ENCODE measurements at places on chromosomes 5 and 9. TPM values are rescaled to one million over a fixed set of nuclear protein-coding genes. Genes with fewer than 3 reads are reported as not detected.

Gene PTPDC1
- total RNA-seq = 10.1 TPM

Gene PCDHGC5
- 3.0 TPM for total RNA-seq

Gene C1QTNF3
- 8.7 TPM for total RNA-seq

Gene GLRA1
- total RNA-seq = 0.21 TPM

Gene COL23A1
- 34.0 TPM for total RNA-seq

Gene BTNL3
- total RNA-seq = not detected

Gene GMCL2
- not detected for total RNA-seq

GRCh38 chr5:140408750-140409241 is 7.2 kb downstream of the ANKHD1 start:
- H3K27ac ChIP-seq = peak overlapping the region; percentile 58
- peaks cover 15% of the 10 kb centered on the region for H3K4me1 ChIP-seq
- DNase-seq = no peak
- no peaks in the 10 kb centered on the region for H3K27me3 ChIP-seq

- H3K27ac ChIP-seq = no peak overlapping the region
- no peak for DNase-seq
- H3K4me1 ChIP-seq = peaks cover 27% of the 10 kb centered on the region
- H3K36me3 ChIP-seq = no peaks in the 10 kb centered on the region
- H3K4me3 ChIP-seq = no peak overlapping the region
- H3K27me3 ChIP-seq = no peaks in the 10 kb centered on the region
Measured at GRCh38 chr5:146797658-146798057, 80.9 kb downstream of the PPP2R2B start.

GRCh38 chr5:150500905-150501304 is 7.0 kb upstream of the NDST1 start:
- no peaks in the 10 kb centered on the region for H3K36me3 ChIP-seq
- H3K27ac ChIP-seq = peak overlapping the region; percentile 32

GRCh38 chr9:2269778-2270177 is 254.6 kb downstream of the SMARCA2 start:
- no peak for DNase-seq
- H3K27me3 ChIP-seq = no peaks in the 10 kb centered on the region
- H3K36me3 ChIP-seq = no peaks in the 10 kb centered on the region
- H3K27ac ChIP-seq = no peak overlapping the region

DNA sequence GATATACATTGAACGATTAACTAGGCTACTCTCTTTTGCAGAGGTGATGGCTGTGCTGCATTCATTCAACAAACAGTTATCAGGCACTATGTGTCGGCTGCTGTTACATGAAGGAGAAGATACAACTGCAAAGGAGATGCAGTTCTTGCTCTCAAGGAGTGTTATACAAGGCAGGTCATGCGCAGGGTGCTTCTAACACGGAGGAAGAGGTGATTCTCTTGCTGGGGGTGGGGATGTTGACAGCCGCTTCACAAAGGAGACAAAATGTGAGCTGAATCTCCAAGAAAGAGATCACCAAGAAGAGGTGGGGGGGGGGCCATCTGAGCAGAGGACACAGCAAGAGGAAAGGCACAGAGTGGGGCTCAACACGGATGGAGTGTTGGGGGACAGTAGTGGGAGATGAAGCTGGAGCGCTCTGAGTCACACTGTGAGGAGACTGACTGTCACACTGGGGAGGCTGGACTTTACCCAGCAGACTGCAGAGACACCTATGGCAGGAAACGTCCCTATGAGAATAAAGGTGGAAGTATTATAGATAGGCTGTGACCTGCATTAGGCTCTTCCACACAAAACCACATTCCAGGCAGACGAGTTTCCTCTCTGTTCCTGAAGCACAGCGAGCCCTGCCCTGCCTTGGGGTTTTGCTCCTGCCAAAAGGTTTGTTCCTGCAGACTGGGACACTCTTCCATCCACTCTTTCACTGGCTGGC is 20.9 kb downstream of the NDUFA8 start:
- peaks cover 13% of the 10 kb centered on the region for H3K4me1 ChIP-seq
- H3K27ac ChIP-seq = peak overlapping the region; percentile 58
- no peaks in the 10 kb centered on the region for H3K36me3 ChIP-seq
- H3K4me3 ChIP-seq = no peak overlapping the region
- peaks cover 28% of the 10 kb centered on the region for H3K27me3 ChIP-seq
- no peak for DNase-seq

GRCh38 chr5:179475208-179475751 is 75.1 kb upstream of the RUFY1 start:
- peak overlapping the region; percentile 54 for H3K27ac ChIP-seq
- no peak overlapping the region for H3K4me3 ChIP-seq
- H3K4me1 ChIP-seq = peaks cover 16% of the 10 kb centered on the region
- H3K27me3 ChIP-seq = no peaks in the 10 kb centered on the region

GRCh38 chr5:171371326-171371725 is 16.3 kb upstream of the NPM1 start:
- H3K4me3 ChIP-seq = no peak overlapping the region
- H3K27ac ChIP-seq = no peak overlapping the region
- no peak for DNase-seq

DNA sequence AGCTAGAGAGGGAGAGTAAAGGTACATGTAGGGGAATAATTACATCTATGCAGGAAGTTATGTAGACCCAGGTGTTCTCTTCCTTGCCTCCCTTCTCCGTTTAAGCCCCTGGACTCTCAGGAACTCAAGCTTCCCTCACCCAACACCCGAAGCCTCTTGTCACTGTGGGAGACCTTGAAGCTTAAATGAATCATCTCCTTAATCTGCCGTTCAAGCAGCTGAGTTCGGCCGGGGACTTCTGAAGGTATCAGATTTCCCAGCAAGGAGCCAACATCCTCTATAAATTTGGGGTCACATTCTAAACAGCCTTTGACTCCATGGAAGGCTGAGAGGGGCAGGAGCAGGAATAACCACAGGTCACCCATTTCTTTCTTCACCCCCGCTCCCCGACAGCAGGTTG is 412 bp downstream of the IZUMO3 start:
- H3K36me3 ChIP-seq = no peaks in the 10 kb centered on the region
- DNase-seq = no peak
- no peak overlapping the region for H3K4me3 ChIP-seq
- no peak overlapping the region for H3K27ac ChIP-seq
- no peaks in the 10 kb centered on the region for H3K27me3 ChIP-seq

- H3K27me3 ChIP-seq = peaks cover 4% of the 10 kb centered on the region
- no peak for DNase-seq
- H3K36me3 ChIP-seq = no peaks in the 10 kb centered on the region
- H3K27ac ChIP-seq = no peak overlapping the region
- H3K4me3 ChIP-seq = no peak overlapping the region
Measured at GRCh38 chr5:74953937-74954720, 87.9 kb upstream of the FAM169A start.

- H3K36me3 ChIP-seq = no peaks in the 10 kb centered on the region
- no peaks in the 10 kb centered on the region for H3K4me1 ChIP-seq
- no peak overlapping the region for H3K27ac ChIP-seq
- H3K27me3 ChIP-seq = no peaks in the 10 kb centered on the region
- no peak overlapping the region for H3K4me3 ChIP-seq
Measured at GRCh38 chr5:162434281-162434680, 366.7 kb downstream of the GABRG2 start.

DNA sequence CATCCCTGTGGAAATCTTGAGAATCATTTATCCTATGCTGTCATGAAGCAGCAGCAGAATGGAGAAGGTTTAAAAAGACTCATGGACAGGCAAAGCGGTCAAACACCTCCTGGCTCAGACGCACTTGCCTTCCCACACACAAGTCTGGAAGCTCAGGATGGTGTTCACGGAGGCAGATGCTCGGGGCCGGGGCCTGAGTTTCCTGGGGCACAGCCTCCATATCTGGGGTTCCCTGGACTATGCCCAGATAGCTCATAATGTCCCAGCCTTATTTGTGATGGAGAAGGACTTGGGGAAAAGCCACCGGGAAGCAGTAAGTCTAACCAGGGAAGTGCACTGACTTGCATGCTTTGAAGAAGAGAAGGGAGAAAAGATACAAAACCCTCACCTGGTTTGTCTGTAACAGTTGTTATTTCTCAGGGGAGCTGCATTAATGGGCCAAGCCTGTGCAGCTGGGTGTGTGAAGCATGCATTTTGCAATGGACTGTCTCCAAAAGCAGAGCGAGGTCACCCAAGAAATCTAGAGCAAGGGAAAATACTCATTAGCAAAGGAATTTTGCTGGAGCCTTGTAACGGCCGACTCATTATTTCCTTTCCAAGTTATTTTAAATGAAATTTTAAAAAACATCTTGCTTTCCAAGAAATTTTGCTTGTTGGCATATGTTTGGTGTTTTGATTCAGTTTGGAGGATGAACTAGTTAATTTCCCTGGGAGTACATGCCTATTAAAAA is 3.4 kb downstream of the S1PR3 start:
- peaks cover 28% of the 10 kb centered on the region for H3K4me1 ChIP-seq
- H3K27me3 ChIP-seq = peaks cover 79% of the 10 kb centered on the region
- no peak for DNase-seq
- H3K4me3 ChIP-seq = peak overlapping the region; percentile 14
- H3K27ac ChIP-seq = no peak overlapping the region

- H3K36me3 ChIP-seq = no peaks in the 10 kb centered on the region
- H3K27ac ChIP-seq = no peak overlapping the region
Measured at GRCh38 chr5:67494186-67494855, 297.7 kb upstream of the CD180 start.

DNA sequence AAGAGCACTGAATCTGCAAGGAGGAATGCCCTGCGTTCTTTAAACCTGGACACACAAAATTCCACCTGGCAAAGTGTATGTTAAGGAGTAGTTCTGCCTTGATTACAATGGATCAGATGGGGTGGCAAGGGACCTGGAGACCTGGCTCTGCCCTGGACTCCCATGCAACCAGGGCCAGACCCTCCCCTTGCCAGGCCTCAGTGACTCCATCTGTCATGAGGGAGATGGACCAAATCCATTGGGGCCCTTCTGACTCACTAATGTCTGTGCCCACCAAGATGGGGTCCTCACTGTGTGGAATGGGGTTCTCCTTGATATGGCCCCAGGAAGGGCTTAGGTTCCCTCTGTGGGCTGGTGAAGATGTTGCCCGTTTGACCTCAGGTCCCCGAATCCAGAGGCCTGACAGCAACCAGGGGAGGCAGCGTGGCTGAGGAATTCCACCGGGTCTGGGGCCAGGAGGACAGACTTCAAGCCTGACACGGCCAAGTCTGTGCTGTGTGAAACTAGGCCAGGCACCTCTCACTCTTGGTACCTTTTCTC is 100.3 kb downstream of the PAX5 start:
- peaks cover 2% of the 10 kb centered on the region for H3K27me3 ChIP-seq
- H3K27ac ChIP-seq = no peak overlapping the region
- peaks cover 3% of the 10 kb centered on the region for H3K36me3 ChIP-seq
- no peak for DNase-seq
- H3K4me1 ChIP-seq = peaks cover 6% of the 10 kb centered on the region

DNA sequence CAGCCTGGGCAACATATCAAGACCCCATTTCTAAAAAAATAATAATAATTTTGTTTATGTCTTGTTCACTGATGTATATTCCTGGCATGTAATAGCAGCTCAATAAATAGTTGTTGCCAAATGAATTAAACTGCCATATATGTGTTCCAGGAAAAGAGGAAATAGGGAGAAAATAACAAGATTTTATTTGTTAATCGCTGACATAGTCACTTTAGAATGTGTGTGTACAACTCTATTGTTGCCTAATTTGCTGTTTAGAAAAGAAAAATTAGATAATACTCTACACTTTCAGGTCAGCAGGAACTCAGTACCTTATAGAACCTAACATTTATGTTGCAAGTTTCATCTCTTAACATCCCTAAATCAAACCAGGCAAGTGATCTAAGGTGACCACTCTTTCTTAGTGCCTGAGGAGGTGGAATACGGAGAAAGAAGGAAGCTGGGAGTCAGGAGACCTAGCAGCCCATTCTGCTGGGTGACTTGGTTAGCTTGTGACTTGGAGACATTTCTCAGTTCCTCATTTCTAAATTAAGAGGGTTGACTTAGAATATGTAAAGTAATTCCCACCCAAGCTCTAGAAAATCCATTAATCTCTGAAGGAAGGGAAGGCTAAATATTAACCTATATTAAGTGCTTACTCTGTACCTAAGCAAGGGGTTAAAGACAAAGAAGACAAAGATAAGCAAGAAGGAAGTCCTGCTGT is 110.3 kb upstream of the IQGAP2 start:
- H3K4me3 ChIP-seq = no peak overlapping the region
- no peak overlapping the region for H3K27ac ChIP-seq
- H3K4me1 ChIP-seq = no peaks in the 10 kb centered on the region
- no peak for DNase-seq
- no peaks in the 10 kb centered on the region for H3K27me3 ChIP-seq

DNA sequence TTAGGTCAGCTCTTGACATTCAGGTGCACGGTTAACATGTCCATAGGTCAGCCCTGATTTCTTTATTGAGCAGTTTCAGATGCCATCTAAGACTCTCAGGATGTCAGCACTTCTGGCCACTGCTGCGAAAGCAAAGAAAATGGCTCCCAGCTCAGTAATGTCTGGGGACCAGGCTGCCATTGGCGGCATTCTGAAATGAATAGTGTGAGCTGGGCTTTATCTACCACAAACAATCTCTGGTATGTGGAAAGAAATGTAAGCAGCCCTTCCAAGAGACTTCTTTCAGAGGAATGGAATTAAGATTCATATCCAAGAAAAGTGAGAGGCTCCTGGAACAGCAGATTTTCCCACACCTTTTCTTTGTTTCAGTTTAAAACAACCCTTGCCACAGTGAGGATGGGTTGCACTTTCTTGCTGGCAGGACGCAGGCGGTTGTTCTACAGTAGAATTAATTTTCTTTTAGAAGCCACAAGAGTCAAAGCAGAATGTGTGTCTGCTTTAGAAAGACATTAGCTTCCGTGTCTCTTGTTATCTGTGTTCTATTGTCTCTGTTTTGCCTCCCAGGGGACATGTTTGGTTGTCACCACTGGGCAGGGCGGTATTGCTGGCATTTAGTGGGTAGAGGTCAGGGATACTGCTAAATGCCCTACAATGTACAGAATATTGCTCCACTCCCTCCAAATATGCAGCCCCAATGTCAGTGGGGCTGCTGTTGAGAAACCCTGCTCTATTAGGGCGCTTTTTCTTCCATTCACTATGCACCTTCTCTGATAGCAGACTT is 149.9 kb upstream of the ANKH start:
- no peaks in the 10 kb centered on the region for H3K27me3 ChIP-seq
- no peak overlapping the region for H3K27ac ChIP-seq
- H3K4me3 ChIP-seq = no peak overlapping the region
- no peak for DNase-seq

- DNase-seq = no peak
- no peaks in the 10 kb centered on the region for H3K4me1 ChIP-seq
- H3K36me3 ChIP-seq = no peaks in the 10 kb centered on the region
Measured at GRCh38 chr5:37984300-37984699, 144.5 kb upstream of the GDNF start.

- H3K4me1 ChIP-seq = peaks cover 42% of the 10 kb centered on the region
- DNase-seq = no peak
- H3K36me3 ChIP-seq = no peaks in the 10 kb centered on the region
- H3K27ac ChIP-seq = peak overlapping the region; percentile 32
- H3K4me3 ChIP-seq = peak overlapping the region; percentile 82
Measured at GRCh38 chr9:132141948-132142594, 19.8 kb upstream of the NTNG2 start.

- no peak for DNase-seq
- H3K27me3 ChIP-seq = peaks cover 2% of the 10 kb centered on the region
- H3K4me1 ChIP-seq = no peaks in the 10 kb centered on the region
- no peak overlapping the region for H3K27ac ChIP-seq
Measured at GRCh38 chr9:81497091-81497490, 192.3 kb downstream of the TLE1 start.

- H3K36me3 ChIP-seq = no peaks in the 10 kb centered on the region
- H3K4me3 ChIP-seq = no peak overlapping the region
- H3K4me1 ChIP-seq = no peaks in the 10 kb centered on the region
- H3K27me3 ChIP-seq = peaks cover 2% of the 10 kb centered on the region
- DNase-seq = no peak
Measured at GRCh38 chr9:69357030-69357775, 32.2 kb downstream of the ENTREP1 start.

- no peak for DNase-seq
- H3K4me3 ChIP-seq = no peak overlapping the region
- H3K4me1 ChIP-seq = peaks cover 46% of the 10 kb centered on the region
- H3K36me3 ChIP-seq = no peaks in the 10 kb centered on the region
- H3K27ac ChIP-seq = peak overlapping the region; percentile 46
Measured at GRCh38 chr5:14202462-14202861, 59.3 kb downstream of the TRIO start.

Data from neural crest cell (in vitro differentiated cells).